Fibroblast of skin of scalp (primary cell): ENCODE measurements at places on chromosomes 7 and 10.
A peak's percentile ranks its signal among the peaks of the same experiment; 100 is the strongest.

GRCh38 chr10:78844960-78845607, 223.7 kb upstream of the ZMIZ1 start:
- no peak for DNase-seq

DNA sequence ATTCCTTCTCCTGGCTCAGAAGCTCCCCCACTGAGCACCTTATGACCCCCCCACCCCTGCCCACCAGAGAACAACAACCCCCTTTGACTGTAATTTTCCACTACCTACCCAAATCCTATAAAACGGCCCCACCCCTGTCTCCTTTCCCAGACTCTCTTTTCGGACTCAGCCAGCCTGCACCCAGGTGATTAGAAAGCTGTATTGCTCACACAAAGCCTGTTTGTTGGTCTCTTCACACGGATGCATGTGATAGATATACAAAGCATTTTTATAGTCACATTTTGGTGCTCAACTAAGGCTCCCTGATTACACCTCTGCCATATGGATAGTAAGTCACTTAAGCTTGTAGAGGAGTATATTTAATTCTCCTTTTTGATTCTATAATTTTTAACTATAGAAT, 985.8 kb downstream of the REEP3 start:
- no peak for DNase-seq

GRCh38 chr7:93923942-93924341, 2.4 kb downstream of the GNG11 start:
- no peak for DNase-seq

- DNase-seq = peak; percentile 34
These were observed 8.4 kb upstream of the INMT start for GRCh38 chr7:30743371-30744074.

DNA sequence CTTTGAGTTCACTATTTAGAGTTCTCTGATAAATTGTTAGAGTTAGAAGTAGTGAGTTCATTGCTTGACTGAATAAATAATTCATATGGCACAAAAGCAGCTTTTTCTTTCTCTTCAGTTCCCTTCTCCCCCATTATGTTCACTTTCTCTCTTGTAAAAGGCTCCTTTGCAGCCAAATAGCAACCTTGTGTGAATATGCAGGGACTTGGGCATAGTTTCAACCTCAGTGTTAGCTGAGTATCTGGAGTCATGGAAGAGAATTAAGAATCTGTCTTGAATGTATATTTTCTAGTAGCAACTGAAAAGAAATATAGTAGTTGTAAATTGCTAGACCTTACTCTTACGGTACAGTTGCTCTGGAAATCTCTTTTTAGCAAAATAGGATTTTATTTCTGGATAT, 31.9 kb downstream of the ZEB1 start:
- DNase-seq = no peak

- DNase-seq = peak; percentile 48
These were observed 175.5 kb downstream of the ADAM12 start for GRCh38 chr10:126212738-126213137.

GRCh38 chr10:6562221-6562620, 17.9 kb downstream of the PRKCQ start:
- no peak for DNase-seq

GRCh38 chr7:80632139-80632538, 6.3 kb upstream of the CD36 start:
- DNase-seq = no peak

- peak; percentile 49 for DNase-seq
These were observed 29.8 kb downstream of the TES start for GRCh38 chr7:116240024-116240668.

- DNase-seq = no peak
These were observed 10.4 kb upstream of the NACAD start for GRCh38 chr7:45098983-45099839.

DNA sequence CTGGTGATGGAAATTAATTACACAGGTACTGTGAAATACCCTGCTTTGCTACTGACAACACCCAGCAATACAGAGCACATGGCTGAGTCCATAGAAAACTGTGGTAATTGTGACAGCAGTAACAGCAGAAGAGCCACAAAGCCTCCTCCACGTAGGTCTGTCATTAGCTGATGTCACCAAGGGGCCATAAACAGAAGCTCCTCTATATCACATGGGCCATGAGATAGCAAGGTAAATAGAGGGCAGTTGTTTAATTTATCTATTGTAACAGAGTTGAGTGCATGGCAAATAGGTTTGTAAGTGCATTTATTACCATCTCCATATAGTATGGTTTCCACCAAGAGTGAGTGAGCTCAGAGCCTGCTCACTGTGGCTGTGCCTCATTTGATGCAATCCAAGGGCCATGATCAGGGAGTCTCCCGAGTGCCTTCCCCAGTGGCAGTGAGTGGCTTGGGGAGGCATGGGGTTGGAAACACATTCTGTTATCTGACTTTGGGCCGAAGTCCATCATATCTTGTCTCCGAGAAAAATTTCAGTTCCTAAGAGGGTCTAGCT, 281.2 kb downstream of the SKAP2 start:
- no peak for DNase-seq

DNA sequence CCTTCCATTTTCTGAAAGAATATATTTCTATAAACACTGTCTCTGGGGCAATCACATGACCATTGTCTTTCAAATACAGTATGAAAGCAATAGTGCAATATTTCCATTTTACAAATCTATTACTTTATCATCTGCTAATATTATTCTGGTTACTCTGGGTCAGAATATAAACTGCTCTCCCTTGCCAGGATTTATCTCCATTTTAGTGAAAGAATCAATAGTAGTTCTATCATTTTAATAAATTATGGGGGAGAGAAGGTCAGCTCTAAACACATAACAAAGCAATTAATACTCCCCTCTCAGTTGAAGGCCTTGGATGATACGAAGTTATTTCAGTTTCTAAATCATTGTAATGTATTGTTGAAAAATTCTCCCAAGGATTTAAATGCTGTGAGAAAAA, 608.3 kb downstream of the MAGI2 start:
- DNase-seq = no peak
